ENCODE measurements at places on chromosomes 5 and 9.

- no peak for DNase-seq
These were observed 221.1 kb upstream of the NUDT12 start for GRCh38 chr5:103783669-103784068.

- DNase-seq = no peak
These were observed 221.7 kb downstream of the FSTL4 start for GRCh38 chr5:133390416-133391353.

GRCh38 chr5:172170251-172170701 lies 17.7 kb downstream of the STK10 start:
- DNase-seq = no peak

GRCh38 chr9:842635-843426 lies 1.3 kb downstream of the DMRT1 start:
- peak; percentile 13 for DNase-seq

DNA sequence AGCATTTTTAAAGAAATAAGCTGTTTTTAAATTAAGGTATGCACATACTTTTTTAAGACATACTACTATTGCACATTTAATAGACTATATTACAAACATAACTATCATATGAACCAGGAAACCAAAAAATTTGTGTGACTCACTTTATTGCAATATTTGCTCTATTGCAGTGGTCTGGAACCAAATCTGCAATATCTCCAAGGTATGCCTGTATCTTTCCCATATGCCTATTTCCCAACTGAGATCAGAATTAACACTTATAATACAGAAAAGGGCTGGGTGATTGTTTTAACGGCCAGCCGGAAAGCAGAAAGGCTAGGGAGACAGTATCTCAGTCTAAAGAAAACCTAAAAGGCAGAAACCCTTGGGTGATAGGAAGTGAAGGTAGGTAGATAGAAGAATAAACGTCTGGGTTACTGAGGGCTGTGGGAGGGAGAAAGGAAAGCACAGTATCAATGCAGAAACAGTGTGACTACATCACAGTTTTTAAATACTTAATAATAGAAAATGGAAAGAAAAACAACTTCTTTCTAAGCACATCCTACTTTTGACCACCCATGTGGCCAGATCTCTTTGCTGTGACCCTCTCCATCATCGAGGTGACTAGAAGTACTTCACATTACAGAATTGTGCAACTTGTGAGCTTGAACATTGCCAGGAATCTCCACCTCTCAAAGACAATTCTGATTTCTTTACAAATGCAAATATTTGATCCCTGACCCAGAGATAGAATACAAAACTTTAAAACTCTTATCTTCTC lies 126.4 kb downstream of the LPAR1 start:
- DNase-seq = no peak

GRCh38 chr9:77194423-77194822 lies 17.1 kb downstream of the VPS13A start:
- no peak for DNase-seq

DNA sequence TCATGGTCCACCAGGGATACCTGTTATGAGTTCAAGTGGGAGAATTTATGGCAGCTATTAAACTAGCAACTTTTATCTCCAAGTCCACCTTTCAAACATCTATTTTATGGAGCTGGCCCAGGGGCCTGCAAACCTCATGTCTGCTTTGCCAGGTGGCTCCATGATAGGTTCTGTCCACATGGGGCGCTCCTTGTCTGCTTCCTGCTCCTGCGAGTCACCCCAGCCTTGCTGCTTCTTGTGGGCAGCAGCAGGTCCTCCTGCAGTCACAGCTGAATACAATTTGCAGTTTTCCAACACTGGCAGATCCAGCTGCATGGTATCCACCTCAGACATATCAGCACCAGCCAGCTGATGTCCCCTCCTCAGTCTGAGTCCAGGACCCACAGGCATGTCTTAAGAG lies 39.6 kb upstream of the FRRS1L start:
- DNase-seq = no peak

- DNase-seq = no peak
These were observed 508.2 kb downstream of the CDK5RAP2 start for GRCh38 chr9:120071760-120072159.

All from astrocyte of the hippocampus (primary cell).